ENCODE measurements at places on chromosomes 6 and 20.

GRCh38 chr20:39627765-39628164, 665.6 kb downstream of the DHX35 start:
- DNase-seq = no peak

DNA sequence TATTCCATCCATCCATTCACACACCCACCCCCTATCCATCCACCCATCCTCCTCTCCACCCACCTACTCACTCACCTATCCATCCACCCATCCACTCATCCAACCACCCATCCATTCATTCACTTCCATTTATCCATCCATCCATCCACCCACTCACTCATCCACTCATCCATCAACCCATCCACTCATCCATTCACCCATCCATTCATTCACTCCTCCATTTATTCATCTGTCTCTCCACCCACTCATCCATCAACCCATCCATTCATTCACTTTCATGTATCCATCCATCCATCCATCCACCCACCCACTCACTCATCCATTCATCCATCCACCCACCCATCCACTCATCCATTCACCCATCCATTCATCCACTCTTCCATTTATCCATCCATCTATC, 84.1 kb downstream of the SRC start:
- DNase-seq = no peak

DNA sequence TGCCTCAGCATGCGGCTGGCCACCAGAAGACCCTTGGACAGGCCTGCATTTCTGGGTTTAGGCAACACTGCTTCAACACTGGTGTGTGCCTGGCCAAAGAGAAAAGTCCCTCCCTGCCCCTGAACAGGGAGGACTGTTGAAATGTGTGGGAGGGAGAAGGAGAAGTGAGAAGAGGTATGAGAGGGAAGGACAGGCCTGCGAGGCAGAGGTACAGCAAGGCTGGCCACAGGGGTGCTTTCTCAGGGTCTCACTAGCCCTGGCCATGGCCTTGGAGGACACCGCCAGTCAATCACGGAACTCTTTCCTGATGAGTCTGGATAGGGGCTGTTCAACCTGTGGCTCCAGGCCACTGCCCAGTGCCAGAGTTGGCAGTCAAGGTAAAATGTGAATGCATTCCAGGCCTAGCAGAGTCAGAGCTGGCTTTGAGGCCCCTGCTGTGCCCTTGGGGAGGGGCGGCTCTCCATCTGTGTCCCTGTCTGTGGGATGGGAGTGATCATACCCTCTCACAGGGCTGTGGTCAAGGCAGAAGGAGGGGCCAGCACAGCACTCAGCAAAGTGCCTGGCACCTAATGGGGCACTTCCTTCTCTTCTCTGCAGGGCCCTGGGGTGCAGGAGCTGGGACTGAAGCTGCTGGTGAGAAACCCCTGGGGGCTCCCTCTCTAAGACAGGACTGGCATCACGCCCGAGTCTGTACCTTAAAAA, 43.2 kb upstream of the CDH22 start:
- DNase-seq = no peak

GRCh38 chr20:36644706-36645095, 1.3 kb downstream of the SLA2 start:
- DNase-seq = peak; percentile 54

DNA sequence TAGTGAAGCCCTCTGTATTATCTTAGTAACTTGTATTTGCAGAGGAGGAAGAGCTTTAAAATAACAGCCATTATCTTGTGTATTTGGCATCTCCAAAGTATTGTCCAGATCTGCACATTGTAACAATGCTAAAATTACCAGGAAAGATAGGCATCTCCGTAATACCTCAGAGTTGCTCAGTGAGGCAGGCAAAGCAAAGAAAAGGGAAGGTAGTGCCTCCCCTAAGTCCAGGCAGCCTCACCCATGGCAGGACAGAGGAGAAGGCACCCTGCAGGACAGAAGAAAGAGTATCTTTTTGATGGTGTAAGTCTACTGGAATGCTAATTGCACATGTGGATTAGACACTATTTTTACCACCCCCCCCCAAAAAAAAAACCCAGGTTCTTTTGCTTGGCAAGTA, 13.6 kb upstream of the SSTR4 start:
- no peak for DNase-seq

GRCh38 chr6:39055661-39056060, 7.1 kb downstream of the GLP1R start:
- no peak for DNase-seq

DNA sequence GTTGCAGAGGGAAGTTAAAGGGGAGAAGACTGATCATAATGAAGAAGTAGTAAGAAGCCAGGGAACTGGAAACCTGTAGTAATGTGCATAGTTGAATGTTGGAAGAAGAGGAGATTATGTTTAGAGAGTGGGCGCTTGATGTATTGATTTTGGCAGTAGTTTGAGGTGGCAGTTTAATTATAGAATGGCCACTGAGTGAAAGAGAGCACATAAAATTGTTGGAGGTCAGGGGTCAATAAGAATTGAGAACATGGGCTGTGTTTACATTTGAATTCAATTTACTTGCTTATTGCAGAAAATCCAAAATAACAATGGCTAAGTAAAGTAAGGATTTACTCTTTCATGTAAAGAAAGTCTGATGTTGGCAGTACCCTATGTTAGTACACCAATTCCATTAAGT, 15.7 kb downstream of the VTA1 start:
- DNase-seq = no peak

GRCh38 chr20:62952968-62953838, 694 bp downstream of the SLC17A9 start:
- no peak for DNase-seq

DNA sequence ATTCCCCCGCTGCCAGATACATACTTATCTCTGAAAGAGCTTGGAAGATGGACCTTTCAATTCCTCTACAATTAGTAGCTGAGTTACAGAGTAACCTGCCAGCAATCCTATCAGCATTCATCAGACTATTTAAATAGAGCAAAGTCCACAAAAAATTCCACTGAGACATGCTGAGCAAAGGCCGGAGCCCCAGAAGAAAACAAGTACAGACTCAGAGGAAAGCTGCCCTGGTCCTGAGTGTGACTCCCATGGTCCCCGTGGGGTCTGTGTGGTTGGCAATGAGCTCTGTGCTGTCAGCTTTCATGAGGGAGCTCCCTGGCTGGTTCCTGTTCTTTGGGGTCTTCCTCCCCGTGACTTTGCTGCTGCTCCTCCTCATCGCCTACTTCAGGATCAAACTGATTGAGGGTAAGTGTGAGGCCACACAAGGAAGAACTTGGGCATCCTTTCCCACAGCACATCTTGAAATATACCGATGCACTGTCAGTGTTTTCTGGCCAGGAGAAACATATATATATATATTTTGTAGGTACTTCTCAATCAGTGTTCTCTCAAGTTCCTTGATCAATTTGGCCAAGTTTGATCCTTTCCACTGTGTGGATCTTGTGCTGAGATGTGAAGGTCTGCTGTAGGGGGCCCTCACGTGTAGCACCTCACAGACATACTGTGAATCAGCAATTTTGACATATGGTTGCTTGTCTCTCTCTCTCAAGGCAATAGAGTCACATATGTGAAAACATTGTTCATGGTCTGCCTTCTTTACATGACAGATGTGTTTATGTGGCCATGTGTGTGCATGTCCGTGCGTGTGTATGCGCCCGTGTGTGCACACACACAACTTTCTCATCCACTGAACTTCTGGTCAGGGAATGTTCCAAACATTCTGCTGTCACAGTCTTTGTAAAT, at the start of gene SMLR1:
SMLR1 (plus strand) TSS at position 160 of the 903 bp plus-strand sequence; CDS start at position 168, 8 bp downstream.
- DNase-seq = no peak

DNA sequence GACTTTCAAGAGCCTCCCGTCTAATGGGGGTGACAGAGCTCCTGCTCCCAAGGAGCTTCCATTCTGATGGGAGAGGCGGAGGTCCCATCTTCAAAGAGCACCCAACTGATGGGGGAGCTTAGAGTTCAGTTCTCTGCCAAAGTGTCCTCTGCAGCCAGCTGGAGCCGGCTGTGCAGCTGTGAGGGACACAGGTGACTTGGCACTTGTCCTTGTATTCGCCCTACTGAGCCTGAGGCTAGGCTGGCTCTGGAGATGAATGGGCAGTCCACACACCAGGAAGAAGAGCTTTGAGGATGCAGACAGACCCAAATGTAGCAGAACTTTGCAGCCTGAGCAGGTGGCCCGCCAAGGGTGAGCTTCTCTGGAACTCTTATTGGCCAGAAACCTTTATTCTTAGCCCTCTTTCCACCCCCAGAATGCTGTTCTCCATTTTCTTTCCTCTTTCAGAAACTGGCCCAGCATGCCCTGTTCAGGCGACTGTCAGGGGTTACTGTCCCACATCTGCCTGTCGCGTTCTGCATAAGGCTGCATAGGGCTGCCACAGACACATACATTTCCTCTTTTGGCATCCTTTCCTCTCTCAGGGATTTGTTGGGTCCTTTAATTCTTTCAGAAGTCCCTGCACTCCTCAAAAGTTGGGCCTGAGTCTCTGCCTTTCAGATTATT, 108.7 kb upstream of the LRFN2 start:
- no peak for DNase-seq

- no peak for DNase-seq
Observed at GRCh38 chr6:162372106-162372505, 355.5 kb downstream of the PRKN start.

DNA sequence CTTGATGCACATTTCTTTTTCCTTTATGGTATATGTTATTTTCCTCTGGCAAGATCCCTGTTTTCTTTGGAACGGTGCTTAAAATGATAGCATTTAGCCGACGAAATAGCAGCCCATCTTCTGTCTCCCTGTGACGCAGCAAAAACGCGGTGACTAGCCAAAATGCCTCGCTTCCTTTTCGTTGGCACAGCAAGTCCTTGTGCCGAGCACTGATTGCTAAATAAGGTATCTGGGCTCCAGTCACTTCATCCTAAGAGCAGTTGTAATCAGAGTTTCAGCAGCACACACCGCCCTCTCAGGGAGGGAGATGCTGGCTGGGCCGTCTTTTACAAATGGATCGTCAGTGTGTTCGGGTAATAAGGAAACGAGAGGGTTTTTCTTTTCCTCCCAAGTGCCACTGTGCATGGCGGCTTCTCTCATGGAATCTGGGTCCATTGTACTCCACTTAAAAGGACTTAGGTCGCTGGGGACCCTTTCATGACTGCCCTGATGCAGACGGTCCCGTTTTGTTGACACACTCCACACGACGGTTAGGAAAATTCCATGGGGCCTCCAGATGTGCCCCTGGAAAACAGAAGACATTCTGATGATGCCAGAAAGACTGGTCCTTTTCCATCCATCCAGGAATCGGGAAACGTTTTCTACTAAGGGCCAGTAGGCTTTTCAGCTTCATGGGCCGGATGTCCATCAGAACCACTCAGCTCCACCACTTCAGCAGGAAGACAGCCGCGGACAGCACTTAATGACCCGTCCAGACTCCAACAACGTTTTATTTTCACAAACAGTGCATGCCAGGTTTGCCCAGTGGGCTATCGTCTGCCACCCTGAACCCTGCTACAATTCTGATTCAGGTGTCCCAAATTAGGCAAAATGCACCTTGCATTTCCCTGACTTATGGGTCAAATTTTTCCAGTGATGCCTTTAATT, 185.5 kb downstream of the CDH4 start:
- no peak for DNase-seq

DNA sequence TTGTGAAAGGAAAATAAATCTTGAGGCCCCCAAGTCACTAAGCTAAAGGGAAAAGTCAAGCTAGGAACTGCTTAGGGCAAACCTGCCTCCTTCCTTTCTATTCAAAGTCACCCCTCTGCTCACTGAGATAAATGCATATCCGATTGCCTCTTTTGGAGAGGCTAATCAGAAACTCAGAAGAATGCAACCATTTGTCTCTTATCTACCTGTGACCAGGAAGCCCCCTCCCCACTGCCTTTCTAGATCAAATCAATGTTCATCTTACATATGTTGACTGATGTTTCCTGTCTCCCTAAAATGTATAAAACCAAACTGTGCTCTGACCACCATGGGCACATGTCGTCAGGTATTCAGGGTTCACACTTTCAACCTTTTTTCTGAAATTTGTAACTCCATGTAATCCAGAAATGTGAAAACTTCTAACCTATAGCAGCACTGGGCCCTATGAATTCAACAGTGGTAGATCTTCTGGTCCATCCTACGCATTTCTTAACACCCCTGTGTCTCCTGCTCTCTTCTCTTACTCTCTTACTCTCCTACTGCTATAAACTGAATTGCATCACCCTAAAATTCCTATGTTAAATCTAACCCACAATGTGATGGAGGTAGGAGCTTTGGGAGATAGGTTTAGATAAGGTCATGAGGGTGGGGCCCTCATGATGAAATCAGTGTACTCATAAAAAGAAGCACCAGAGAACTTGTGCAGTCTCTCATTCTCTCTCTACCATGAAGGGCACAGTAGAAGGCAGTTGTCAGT, 89.3 kb downstream of the EPB41L2 start:
- DNase-seq = no peak

DNA sequence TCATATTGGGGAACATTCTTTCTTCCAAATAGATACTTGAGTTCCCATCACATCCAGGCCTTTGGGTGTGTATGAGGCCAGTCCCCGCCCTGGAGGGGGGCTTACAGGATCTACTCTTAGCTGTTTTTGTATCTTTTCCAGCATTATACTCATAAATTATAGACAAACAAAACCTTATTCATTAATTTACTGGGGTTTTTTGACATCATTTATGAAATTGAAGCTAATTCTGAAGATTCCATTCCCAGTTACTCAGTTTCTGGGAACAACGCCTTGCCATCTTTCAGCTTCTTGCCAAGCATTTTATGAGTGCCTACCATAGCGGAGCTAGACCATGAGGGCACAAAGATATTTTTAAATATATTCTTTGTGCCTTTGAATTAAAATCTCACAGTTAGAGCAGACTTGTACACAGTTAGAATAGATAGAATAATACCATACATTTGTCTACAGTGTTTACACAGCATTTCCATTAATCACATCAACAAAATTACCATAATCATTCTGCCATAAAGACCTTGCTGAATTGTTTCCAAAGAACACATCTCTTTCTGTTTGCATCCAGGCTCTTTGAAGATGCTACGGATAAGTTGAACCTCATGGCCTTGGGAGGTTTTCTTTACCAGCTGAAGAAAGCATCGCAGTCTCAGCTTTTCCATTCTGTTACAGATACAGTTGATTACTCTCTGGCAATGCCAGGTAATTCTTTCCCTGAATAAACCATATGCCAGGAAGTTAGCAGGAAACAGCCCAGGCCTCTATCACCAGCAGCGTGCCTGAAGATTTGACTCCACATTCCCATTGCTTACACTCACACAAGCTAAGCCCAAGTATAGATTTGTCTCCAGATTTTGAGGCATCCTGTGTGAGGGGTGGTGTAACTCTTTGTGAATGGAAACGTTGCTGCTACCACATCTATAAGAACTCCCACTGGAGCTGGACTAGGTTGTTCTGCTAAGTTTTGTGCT, 75.4 kb upstream of the PBOV1 start:
- DNase-seq = no peak

- DNase-seq = no peak
Observed at GRCh38 chr6:388202-388903, 3.2 kb upstream of the IRF4 start.

- no peak for DNase-seq
Observed at GRCh38 chr6:34096193-34096592, 49.7 kb downstream of the GRM4 start.

GRCh38 chr6:145502416-145502815, 232.9 kb downstream of the EPM2A start:
- no peak for DNase-seq

- DNase-seq = no peak
Observed at GRCh38 chr20:57582432-57583288, 21.8 kb downstream of the PCK1 start.
